ENCODE measurements at places on chromosomes 16 and 17.

DNA sequence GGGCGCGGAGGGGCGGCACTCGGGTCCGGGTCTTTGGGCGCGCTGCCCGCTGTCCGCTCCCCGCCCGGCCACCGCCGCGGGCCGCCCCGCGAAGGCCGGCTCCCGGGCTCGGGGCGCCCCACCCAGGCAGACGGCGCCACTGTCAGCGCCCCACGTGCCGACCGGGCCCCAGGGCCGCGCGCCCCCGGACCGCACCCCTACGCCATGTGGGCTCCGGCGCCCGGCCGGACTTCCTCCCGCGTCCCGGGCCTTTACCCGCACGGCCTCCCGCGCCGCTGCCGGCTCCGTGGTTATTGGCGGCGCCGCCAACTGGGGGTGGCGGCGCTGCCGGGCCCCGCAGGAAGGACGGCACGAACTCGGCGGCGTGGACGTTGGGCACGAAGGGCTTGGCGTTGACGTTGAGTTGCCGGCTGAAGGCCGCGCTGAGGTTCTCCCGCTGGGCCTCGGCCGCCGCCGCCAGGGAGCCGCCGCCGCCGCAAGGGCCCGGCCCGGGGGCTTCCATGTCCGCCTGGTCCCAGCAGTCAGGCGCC is 577 bp downstream of the GSPT1 start:
- DNase-seq: peak; percentile 17

DNA sequence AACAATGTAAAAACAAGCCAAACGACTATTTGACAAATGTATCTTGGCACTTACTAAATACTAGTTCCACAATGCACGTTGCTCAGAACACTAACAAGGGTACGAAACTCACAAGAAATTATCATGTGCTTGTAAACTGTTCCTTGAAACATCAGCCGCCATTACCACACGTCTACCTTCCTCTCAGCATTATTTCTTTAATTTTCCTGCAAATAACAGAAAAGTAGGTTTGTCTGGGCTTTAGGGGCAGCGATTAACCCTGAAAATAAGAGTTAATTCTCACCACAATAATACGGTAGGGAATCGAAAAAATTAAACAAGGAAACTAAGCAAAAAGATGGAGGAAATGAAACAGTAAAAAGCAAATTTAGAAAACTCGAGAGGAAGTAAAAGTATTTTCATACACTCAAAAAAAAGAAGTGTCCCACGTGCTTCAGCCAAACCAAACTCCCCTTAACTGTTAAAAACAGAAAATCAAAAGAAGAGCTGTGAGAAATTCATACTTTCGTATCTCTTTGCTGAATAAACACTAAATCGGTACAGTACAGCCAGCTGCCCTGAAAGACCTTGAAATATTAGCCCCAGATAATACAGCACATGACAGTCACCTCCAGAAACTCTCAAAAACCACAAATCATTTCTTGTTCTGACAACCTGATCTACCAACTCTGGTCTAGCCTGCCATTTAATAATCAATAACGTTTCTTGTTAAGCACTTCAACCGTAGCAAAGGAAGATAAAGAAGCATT is 1.2 kb downstream of the ARHGAP17 start:
- DNase-seq: no peak

GRCh38 chr17:4142107-4142900 is 526 bp downstream of the ZZEF1 start:
- DNase-seq: peak; percentile 19

- DNase-seq: no peak
Measured at GRCh38 chr16:11557801-11558200, 28.9 kb downstream of the LITAF start.

GRCh38 chr17:19263641-19264051 is 26.5 kb downstream of the EPN2 start:
- no peak for DNase-seq

DNA sequence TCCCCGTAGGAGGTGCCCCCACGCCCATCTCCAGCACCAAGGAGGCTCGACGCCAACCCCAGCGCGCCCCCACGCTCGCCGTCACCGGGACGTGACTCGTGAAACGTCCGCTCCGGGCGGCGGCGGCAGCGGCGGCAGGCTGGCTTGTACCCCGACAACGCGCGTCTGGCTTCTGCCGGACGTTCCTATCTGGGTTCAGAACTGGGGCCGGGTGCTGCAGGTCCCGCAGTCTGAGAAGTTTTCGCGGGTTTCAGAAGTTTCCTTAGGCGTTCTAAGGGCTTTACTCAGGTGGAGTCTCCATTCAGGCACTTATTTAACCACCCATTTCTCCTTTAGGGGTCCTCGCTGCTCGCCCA is 672 bp upstream of the ALKBH5 start:
- peak; percentile 79 for DNase-seq

- no peak for DNase-seq
Measured at GRCh38 chr17:75301502-75302206, 12.4 kb upstream of the SLC25A19 start.

DNA sequence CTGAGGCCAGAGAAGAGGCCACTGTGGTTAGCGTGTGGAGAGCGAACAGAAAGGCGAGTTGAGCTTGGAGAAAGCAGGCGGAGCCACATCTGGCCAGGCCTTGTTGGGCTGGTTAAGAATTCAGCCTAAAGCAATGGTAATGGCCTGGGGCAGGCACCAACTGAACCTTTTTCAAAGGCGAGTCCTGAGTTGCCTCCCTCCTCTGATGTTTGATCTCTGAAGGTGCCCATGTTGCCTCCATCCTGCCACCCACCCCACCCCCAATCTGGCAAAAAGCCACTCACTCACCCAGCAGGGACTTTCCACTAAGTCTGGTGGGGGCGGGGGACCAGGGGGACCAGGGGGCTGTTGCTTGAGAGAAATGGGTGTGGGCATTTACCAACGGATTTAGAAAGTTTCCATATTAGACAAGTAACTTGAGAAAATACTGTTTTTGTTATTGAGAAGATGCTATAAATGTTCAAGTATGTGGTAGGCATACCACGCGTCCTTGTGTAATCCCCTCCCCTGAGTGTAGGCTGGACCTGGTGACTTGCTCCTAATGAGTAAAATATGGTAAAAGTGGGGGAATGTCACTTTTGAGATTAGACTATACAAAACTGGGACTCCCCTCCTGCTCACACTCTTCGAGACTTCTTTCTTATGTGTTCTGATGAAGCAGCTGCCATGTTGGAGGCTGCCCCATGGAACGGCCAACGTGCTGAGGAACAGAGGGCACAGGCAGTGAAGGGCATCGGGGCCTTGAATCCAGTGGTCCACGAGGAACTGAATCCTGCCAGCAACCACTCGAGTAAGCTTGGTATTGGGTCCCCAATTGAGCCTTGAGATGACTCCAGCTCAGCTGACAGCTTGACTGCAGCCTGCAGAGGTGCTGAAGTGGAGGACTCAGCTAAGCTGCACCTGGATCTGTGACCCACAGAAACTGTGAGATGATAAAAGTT is 29.9 kb upstream of the TNS4 start:
- no peak for DNase-seq

DNA sequence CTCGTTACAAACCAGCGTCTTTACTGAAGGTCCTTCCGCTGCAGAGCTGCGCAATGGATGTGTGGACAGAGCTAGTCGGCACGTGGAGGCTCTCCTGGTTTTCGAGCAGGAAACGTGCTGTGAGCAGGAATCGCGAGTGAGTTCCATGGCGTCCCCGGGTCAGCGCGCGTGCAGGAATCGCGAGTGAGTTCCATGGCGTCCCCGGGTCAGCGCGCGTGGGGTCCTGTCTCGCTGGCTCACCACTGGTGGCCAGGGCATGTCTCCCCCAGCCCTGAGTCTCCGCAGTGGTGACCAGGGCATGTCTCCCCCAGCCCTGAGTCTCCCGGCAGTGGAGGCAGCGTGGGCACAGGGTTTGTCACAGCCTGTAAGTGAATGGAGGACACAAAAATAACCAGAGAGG is 62.7 kb downstream of the KLHDC4 start:
- DNase-seq: no peak

DNA sequence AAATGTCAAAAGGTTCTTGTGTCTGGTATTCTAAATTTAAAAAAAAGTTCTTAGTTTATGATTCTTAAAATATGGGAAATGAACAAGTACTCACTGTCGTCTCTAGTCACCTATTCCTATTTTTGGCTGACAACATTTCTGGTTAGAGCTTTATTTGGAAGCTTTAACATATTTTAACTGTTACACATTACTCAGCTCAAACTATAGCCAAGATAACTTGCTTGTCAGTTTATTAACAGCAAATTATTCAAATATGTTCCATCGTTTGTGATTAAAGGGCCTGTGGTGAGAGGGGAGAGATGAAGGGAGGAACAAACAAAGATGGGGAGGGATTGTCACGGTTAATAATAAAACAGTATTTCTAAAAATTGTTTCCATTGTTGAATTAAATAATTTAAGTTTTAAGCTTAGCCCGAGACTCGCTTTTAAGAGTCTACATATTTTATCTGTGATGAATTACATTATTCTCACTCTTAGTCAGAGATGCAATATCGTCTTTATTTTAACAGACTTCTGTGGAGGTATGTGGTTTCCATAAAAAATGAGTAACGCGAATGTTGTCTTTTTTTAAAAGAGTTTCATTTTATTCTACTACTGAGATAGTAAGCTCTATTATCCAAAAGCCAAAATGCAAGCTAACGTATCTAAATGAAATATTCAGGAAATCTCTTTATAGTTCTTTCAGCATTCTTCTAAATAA is 321.9 kb upstream of the PMFBP1 start:
- no peak for DNase-seq

GRCh38 chr16:57572978-57573728 is 30.7 kb downstream of the ADGRG5 start:
- no peak for DNase-seq

DNA sequence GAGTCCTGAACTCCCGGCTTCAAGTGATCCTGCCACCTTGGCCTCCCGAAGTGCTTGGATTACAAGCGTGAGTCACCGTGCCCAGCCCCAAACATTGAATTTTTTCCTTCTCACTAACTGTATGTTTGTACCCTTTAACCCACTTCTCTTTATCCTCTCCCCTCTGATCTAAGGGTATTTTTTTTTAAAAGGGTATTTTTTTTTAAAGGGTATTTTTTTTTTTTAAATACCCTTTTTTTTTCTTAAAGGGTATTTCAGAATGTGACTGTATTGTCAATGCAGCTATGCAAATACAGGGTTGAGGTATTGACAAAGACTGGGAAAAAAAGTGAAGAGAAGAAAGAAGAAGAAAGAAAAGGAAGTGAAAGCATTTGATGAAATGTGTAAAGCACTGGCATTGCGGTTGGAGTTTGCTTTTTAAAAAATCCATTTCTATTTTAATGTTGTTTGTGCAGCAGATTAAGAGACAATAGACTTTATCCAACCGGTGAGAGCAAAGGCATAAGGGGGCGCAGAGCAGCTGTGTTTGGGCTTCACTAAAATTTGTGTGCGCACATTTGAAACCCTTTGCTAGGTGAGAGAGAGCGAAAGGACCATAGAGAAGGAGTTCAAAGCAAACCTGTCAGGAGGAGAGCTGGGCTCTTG is 42.4 kb downstream of the SYT17 start:
- DNase-seq: no peak

- no peak for DNase-seq
Measured at GRCh38 chr17:50475362-50475761, 3.3 kb upstream of the RSAD1 start.

DNA sequence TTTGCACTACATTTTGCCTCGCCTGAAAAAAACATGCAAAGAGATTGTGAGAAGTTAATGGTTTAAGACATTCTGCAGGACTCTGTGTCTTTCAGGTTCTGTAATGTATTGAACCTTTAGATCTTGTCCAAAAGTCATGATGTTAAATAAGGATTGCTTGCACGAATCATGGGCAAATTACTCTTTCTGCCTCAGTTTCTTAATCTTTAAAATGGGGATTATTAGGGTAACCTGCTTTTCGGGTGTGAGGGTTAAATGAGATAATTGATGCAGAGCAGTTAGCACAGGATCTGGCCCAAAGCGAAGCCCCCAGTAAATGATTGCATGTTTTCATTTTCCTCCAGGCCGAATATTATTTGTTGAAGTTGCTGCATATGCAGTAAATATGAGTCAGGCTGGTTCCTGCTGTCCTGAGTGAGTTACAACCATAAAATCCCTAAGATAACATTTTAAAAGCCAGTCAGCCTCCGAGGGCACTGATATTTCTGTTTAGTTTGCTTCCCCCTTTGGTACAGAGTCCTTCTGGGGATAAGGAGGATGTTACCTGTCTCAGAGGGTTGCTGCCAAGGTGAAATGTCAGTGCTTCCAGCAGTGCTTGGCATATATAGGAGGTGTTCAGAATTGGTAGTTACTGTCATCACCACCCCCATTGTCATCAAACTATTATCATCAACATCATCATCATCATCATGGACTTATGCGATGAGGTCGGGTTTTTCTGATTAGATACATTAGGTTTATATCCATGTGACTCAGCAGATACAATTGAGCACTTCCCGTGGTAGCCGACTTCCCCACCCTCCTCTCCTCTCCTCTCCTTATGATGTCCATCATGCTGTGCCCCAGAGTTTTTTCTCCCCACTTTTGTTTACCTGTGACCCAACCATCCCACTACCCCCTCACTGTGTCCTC is 20.6 kb upstream of the ARHGAP17 start:
- DNase-seq: no peak

DNA sequence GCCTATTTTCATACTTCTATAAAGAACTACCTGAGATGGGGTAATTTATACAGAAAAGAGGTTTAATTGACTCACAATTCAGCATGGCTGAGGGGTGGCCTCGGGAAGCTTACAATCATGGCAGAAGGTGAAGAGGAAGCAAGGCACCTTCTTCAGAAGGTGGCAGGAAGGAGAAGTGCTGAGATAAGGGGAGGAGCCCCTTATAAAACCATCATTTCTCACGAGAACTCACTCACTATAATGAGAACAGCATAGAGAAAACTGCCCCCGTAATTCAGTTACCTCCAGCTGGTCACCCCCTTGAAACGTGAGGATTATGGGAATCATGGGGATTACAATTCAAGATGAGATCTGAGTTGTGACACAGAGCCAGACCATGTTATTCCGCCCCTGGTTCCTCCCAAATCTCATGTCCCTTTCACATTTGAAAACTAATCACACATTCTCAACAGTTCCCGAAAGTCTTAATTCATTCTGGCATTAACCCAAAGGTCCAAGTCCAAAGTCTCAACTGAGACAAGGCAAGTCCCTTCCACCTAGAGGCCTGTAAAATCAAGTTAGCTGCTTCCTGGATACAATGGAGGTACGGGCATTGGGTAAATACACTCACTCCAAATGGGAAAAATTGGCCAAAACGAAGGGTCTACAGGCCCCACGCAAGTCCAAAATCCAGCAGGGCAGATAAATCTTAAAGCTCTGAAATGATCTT is 237.7 kb downstream of the CDH13 start:
- no peak for DNase-seq

GRCh38 chr16:54927125-54928015 is 3.3 kb upstream of the IRX5 start:
- DNase-seq: peak; percentile 29

GRCh38 chr17:39081851-39082250 is 69.6 kb downstream of the PLXDC1 start:
- no peak for DNase-seq

DNA sequence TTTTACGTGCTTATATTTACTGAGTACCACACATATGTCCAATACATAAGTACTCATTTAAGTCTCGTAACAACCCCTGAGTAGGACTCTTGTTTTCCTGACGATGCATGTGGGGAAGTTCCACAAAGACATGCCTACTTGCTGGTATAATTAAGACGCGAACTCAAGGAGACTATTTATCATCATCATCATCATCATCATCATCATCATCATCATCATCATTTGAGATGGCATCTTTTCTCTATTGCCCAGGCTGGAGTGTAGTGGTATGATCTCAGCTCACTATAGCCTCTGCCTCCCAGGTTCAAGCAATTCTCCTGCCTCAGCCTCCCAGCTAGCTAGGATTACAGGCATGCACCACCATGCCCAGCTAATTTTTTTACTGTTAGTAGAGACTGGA is 809.9 kb upstream of the EEF2KMT start:
- DNase-seq: no peak

Measured in NCI-H2171 (cell line).